Spinal cord (tissue), 10 donors: ENCODE measurements at places on chromosomes 4 and X. TPM values are rescaled to one million over a fixed set of nuclear protein-coding genes. Genes with fewer than 3 reads are reported as not detected.

Gene MAGEA9B
- not detected for polyA plus RNA-seq

Gene TMSB15C
- polyA plus RNA-seq: 22.4 TPM

Gene RAB28
- polyA plus RNA-seq: 31.7 TPM

Gene GLRA2
- 53.7 TPM for polyA plus RNA-seq

GRCh38 chrX:3520458-3520857 is 174.0 kb upstream of the MXRA5 start:
- no peak for DNase-seq

DNA sequence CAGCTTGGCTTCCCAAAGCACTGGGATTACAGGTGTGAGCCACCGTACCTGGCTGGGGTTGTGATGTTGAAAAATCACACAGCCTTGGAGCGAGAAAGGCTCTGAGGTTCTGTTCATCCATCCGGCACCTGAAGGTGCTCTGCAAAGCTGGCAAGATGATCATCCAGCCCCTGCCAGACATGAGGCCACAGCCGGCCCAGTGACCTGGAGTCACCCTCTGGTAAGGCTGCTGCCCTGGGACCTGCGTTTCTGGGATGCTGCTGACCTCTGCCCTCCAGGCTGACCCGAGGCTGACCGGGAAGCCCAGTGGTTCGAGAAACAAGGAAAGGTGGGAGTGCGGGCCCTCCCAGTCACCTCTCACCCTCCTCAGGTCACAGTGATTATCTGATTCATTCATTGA is 13.5 kb upstream of the WFS1 start:
- DNase-seq: no peak

DNA sequence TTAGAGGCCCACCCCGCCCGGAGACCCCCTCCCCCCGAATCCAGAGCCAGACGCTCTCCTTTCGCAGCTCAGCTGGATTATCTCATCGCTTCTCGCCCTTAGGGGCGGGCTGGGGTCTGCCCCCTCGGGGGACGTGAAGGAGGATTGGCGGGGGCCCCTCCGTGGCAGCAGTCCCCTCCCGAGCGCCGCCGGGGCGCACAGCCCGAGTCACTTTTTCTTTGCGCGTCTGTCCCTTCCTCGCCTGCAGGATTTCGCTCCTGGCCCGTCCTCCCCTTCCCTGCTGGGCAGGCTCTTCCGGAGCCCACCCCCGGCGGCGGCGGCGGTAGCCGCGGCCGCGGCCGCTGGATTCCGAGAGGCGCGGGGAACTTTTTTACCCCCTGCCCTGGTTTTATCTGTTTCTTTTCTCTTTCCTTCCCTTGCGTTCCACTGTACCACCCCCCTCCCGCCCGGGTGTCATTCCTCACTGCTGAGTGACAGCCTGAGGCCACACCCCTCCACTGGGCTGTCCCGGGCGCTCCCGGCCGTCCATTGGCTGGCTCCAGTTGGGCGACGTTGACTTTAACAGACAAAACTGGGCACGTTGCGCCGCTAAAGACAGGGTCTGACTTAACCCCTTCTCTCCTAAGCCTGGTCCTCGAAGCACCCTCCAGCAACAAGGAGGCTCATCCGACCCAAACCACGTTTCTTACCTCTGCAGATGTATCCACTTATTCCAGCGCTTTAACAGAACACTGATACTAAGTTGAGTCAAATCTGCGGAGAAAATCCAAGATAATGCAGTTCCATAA is 492 bp upstream of the NKX3-2 start:
- peak; percentile 64 for DNase-seq

- DNase-seq: no peak
These were observed 9.7 kb downstream of the AMMECR1 start for GRCh38 chrX:110308220-110308619.

DNA sequence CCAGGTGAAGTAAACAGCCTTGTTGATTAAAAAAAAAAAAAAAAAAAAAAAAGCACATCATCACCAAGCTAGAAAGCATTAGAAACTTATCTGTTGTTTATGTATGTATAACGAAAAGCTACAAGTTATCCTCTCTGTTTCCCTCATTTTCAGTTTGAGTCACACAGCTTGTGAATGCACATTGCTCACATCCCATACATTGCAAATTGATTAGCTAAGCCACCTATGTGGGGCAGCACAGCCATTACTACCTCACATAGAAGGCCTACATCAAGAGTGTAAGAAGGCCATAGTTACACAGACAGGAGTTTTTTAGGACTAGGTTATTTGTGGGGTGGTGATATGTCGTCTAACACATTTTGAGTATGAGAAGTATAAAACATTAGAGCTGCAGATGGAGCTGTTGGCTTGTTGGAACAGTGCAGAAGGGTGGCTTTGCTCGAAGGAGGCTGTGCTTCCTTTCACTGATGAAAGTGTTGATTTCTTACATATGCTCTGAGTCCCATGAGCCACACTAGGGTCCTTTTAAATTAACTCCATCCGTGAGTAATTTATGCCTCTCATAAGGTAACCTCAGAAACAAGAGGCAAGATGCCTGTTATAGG is 431.6 kb downstream of the GABRG1 start:
- peak; percentile 75 for DNase-seq

DNA sequence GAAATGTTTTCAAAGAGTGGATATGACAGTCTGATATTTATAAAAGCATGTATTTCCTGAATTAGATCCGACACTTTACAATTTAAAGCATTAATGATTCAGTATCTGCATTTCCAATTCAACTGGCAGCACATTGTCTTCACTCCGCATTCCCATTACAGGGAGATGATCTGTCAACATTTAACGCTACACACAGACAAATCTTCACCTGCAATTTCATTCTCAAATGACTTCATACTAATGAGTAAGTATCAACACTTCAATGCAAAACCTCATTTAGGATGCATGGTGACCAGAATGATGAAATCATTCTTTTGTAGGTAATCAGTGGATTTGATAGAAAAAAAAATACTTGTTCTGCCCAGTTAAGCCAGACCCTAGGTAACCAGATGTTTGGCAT is 749.6 kb downstream of the CENPC start:
- DNase-seq: no peak

GRCh38 chr4:98663226-98664006 is 5.0 kb upstream of the TSPAN5 start:
- DNase-seq: no peak

DNA sequence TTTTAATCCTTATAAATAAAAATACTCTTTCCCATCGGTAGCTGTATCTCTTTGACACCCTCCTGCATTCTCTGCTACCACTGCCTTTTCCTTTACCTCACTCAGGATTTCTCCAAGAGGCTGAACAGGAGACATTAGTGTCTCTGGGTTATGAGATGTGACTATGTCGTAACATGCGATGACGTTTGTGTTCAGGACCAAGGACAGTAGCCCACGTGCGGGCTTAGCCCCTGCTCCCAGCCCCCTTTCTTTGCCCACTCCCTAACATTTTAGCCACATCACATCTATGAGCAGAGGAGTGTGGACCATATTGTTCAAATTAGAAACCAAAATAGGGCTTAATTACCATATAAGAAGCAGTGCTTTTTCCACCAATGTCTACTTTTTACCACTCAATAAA is 369.3 kb downstream of the FBXW7 start:
- DNase-seq: no peak
